CD4-positive, alpha-beta T cell treated with Interleukin-2 at 100 ng/mL for 4 hours (primary cell): ENCODE measurements at places on chromosomes 6 and 20.

GRCh38 chr6:101108286-101108685 is 227.2 kb upstream of the ASCC3 start:
- DNase-seq = no peak

DNA sequence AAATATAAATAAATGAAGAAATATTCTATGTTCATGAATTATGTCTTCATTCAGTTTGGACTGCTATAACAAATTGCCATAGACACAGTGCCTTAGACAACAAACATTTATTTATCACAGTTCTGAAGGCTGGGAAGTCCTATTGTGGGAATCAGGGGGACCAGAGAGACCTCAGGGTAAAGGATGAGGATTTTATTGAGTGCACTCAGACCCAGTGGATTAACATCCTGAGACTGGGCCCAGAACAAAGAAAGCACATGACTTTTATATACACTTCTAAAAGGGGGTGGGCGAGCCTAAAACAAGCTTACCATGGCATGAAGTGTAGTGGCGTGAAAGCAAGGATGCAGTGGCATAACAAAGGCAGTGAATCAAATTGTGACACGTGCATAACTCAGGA is 26.9 kb upstream of the CBLN4 start:
- DNase-seq = no peak

DNA sequence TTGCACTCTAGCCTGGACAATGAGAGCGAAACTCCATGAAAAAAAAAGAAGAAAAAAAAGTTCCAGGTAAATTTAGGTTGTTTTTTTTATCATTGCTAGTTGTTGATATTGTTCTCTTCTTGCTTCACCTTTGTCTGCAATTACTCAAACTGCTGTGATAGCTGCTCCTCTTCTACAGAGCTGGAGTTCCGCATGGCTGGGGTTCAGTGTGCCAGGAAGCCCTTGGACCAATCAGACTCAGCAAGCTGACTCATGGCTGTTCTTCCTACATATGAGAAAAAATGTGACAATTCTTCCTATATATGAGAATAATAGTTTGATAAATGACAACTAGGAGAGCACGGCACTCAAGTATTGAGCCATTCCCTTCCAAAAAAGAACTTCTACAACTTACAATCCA is 28.4 kb downstream of the DPPA5 start:
- DNase-seq = no peak

GRCh38 chr6:106113256-106113959 is 27.3 kb downstream of the PRDM1 start:
- no peak for DNase-seq

GRCh38 chr6:40460380-40460779 is 126.8 kb downstream of the LRFN2 start:
- no peak for DNase-seq

GRCh38 chr6:16420715-16421461 is 182.5 kb downstream of the GMPR start:
- DNase-seq = peak; percentile 72

- no peak for DNase-seq
Observed at GRCh38 chr6:62150048-62150663, 135.9 kb downstream of the KHDRBS2 start.

- no peak for DNase-seq
Observed at GRCh38 chr20:54209216-54209813, 1.4 kb downstream of the PFDN4 start.

DNA sequence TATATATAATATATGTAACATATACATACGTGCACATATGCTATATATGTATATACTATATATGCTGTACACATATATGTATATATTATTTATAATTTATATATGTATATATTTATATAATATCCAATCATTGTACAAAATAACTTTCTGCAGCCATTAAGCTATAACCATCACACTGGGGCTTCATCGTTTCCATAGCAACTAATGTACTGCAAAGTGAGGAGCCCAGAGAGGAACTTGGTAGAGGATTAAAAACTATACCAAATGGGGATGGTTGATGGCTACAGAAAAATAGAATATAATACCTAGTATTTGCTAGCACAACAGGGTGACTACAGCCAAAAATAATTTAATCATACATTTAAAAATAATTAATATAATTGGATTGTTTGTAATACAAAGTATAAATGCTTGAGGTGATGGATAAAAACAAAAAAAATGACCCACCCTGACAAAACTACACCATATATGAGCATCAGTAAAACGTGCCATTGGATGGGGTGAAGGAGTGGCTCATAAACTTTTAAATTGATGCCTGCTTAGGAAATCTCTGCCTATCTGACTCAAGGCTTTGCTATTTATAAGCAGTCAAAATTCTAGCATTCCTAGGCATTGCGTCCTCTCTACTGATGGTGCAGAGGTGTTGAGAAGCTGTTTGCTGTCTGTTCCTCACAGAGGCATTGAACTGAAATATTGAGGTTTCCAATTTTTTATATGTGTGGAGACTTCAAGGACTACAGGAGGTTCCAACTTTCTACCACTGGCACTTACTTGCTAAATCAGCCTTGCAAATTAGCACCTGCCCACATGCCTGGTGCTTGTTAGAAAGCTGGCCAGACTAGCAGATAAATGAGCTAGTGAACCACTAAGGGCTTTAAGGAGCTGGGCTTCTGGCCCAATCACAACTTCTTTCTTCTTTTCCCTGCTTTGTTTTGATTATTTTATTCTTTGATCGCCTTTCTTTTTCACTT is 190.1 kb downstream of the SCP2D1 start:
- no peak for DNase-seq

GRCh38 chr6:15399641-15400470 is 154.0 kb downstream of the JARID2 start:
- no peak for DNase-seq

GRCh38 chr6:34202329-34203201 is 34.1 kb upstream of the HMGA1 start:
- no peak for DNase-seq

GRCh38 chr6:110529355-110529754 is 52.9 kb upstream of the SLC22A16 start:
- no peak for DNase-seq

DNA sequence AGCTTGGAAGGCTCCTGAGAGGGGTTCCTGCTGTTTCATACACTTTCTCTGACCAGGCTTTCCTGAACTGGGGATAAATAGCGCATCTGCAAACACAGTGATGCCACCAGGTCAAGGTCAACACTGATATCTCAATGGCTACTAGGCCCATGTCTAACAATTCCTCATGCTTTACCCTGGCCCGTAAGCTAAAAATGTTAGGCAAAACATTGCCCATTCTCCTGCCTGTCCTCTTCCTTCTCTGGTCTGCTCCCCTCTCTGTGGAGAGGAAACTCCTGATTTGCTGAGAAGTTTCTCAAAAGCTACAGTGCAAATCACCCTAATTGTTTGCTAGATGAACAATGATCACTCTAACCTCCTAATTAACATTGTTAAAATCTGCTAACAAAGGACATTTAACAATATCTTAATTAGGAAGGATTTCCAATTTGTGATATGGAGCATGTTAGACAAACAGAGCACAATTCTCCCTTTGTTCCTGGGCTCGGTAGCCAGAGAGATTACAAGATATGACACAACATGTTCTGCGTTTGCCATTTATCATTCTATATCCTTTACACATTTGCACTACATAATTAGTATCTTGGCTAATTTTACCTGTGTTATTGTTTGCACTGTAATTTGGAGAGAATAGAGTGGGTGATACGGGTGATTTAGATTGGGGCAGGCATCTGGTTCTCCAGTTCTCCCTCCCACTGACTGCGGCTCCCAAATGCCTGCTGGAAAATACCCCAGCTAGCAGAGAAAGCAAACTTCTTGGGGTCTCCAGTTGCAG is 266.8 kb downstream of the CD83 start:
- no peak for DNase-seq

- DNase-seq = no peak
Observed at GRCh38 chr6:135854799-135855198, 3.3 kb downstream of the PDE7B start.
